CD4-positive, alpha-beta T cell treated with Interleukin-2 at 100 ng/mL for 4 hours (primary cell): ENCODE measurements at places on chromosomes 1 and 21.

- no peak for DNase-seq
Observed at GRCh38 chr1:203182387-203182953, 4.0 kb downstream of the CHI3L1 start.

- no peak for DNase-seq
Observed at GRCh38 chr1:101261623-101262022, 24.8 kb downstream of the S1PR1 start.

GRCh38 chr1:38222891-38223290, 176.3 kb upstream of the POU3F1 start:
- DNase-seq, result no peak

GRCh38 chr1:91440847-91441246, 36.2 kb upstream of the HFM1 start:
- no peak for DNase-seq

GRCh38 chr21:44734841-44735240, 23.5 kb upstream of the TSPEAR start:
- no peak for DNase-seq

GRCh38 chr1:40665335-40666171, at the start of gene RIMS3:
TSS of gene RIMS3 (minus strand) at chr1:40665682. CDS start at chr1:40641925, 23,757 bp downstream.
- peak; percentile 83 for DNase-seq

GRCh38 chr1:110118636-110119396, 6.6 kb downstream of the UBL4B start:
- no peak for DNase-seq

DNA sequence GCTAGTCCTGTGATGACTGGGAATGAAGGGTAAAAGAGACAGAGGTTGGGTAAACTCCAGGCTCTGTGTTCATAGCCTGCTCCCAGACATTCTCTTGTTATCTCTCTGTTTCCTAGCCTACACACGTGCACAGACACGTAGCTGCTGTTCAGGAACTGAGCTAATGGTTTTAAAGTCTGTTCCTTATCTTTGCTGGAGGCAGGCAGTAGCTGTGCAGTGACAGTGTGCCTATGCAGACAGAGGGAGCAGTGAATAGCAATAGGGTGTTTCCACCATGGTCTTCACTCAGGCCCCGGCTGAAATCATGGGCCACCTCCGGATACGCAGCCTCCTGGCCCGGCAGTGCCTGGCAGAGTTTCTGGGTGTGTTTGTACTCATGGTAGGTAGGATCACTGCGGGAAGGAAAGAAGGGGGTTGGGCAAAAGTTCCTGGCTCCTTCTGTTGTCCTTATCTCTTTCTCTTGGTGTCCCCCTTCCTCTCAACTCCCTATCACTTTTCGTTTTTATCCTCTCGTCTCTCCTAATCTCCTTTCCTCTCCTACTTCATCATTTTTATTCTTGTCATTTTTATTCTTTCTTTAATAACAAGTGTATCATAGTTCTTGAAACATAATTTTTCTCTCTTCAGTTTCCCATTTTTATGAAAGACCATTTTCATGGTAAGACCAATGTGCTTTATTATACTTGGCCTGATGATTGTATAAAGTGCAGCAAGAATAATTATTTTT, at the start of gene AQP10:
Gene AQP10 (plus strand): TSS at position 212 of the 727 bp plus-strand sequence. CDS start 63 bp downstream, at position 275.
- no peak for DNase-seq

DNA sequence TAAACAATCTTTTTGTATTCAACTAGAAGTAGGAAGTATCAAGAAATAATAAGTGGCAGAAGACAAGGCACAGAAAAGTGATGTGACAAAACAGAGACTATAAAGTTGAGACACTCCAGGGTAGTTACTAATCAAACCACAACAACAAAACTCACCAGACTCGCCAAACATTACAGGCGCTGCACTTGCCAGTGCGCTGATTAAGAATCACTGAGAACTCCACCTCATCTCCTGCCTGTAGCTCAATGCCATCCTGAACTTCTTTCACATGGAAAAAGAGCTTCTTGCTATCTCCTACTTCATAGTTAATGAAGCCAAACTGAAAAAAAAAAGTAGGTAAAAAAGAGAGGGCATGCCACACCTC, 2.8 kb upstream of the NRAS start:
- DNase-seq, result no peak

GRCh38 chr1:110672001-110672752, 2.6 kb downstream of the KCNA3 start:
- DNase-seq, result peak; percentile 96

DNA sequence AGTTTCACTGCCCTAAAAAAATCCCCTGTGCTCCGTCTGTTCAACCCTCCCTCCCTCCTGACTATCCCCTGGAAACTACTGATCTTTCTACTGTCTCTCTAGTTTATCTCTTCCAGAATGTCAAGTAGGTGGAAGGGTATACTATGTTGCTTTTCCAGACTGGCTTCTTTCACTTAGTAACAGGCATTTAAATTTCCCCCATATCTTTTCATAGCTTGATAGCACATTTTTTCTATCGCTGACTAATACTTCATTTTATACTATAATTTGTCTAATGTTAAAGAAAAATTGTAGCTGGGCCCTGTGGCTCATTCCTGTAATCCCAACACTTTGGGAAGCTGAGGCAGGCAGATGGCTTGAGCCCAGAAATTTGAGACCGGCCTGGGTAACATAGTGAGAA, 142.8 kb downstream of the DSCAM start:
- no peak for DNase-seq

DNA sequence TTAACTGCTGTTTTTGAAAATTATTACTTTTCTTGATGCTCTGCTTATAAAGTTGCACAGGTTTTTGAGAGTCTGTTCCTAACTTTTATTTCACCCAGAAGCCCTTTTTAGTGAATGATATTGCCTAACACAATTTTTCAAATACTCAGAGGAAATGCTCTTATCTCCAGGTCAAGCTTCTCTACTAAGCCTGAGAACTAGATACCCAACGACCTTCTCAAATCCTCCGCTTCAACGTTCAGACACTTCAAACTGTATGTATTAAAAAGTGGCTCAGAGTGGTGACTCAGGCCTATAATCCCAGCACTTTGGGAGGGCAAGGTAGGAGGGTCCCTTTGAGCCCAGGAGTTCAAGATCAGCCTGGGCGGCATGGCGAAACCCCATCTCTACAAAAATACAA, 88.5 kb downstream of the ASH1L start:
- DNase-seq, result no peak

DNA sequence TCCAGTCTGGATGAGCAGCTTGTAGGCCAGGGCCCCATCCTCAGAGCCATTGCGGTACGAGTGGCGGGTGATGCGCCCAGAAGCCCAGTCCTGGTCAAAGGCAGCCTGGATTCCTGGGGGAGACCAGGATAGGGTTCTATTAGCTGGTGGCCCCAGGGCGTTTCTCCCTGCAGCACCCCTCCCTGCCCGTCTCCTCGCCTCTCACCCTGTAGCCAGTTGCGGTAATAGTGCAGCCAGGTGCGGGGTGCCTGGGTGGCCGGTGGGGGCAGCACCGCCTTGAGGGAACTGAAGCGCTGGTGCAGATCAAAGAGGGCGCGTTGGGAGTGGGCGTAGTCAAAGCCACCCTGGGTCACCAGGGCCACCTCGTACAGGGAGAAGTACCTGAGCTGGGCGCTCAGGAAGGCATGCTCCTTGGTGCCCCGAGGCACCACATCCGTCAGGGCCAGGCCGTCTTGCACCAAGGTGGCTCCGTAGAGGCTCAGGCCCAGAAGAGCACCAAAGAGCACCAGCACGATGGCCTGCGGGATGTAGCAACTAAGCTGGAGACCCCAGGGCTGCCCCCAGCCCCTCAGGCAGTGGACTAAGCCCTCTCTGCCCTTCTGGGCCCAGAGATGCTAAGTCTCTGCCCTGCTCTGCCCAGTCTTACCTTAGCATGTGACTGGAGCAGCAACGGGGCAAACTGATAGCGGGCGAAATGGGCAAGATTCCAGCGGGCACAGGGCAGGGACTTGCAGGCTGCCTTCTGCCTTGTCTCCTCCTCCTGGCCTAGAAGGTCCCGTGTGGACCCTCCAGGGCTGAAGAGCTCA, 15.7 kb downstream of the PTCH2 start:
- DNase-seq, result no peak

DNA sequence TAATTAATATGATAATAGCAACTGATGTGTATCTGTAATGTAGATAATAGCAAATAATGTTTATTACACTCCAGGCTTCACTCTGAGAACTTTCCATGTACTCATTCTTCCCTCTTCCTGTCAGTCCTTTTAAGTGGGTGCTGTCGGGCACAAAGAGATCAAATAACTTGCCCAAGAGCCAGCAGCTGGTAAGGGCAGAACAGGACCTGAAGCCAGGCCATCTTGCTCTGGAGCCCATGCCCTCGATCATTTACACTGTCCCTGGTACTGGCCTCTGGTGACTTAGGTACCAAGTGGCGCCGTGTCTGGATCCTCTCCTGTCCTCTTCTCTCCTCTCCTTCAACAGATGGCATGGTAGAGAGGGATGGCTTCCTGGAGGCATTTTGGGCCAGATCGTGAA, 97.2 kb downstream of the VPS13D start:
- no peak for DNase-seq

DNA sequence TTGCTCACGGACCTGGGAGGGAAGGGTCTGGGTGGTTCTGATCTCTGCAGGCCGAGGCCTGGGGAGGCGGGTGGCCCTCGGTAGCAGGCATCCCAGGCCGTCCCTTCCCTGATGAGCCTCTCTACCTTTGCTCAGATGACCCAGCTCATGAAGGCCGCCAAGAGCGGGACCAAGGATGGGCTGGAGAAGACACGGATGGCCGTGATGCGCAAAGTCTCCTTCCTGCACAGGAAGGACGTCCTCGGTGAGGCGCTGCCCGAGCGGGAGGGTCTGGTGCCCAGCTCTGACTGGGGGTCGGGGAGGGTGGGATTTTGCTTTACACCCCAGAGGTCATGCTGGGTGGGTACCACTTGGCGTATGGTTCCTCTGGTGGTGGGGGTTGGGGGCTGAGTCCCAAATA, 76.5 kb downstream of the ARHGEF10L start:
- DNase-seq, result no peak

- DNase-seq, result peak; percentile 74
Observed at GRCh38 chr21:33325222-33326067, 675 bp downstream of the IFNAR1 start.

DNA sequence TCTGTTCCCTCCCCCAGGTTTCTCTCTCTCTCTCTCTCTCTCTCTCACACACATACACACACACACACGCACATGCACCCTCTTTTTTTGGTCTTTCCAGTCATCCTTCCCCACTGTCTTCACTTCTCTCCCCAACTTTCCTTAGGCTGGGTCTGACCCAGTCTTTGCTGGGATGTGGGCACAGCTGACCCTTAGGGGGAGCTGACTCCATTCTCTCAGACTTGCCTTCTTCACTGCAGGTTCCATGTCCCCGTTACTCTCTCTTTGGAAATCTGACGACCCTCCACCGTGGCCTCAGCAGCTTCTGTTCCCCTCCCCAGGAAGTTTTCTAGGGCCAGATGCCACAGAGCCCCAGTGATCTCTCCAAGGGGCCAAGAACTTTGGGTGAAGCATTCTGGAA, 2.1 kb downstream of the DISP3 start:
- DNase-seq, result no peak

DNA sequence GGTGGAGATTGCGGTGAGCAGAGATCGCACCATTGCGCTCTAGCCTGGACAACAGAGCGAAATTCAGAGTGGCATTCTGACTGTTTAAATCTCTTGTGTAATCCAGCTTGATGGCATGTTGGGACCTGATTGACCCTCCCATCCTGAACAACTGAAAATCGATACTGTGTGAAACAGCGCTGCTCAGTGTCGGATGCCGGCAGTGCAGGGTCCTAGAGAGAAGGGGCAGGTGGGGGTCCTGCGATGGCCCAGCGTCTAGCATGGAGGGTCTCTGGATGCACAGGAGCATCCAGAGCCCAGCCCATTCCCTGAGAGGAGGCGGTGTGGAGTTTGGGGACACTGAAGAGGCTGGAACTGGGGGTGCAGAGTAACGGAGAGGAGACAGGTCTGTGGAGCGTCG, 15.8 kb downstream of the AGT start:
- no peak for DNase-seq

DNA sequence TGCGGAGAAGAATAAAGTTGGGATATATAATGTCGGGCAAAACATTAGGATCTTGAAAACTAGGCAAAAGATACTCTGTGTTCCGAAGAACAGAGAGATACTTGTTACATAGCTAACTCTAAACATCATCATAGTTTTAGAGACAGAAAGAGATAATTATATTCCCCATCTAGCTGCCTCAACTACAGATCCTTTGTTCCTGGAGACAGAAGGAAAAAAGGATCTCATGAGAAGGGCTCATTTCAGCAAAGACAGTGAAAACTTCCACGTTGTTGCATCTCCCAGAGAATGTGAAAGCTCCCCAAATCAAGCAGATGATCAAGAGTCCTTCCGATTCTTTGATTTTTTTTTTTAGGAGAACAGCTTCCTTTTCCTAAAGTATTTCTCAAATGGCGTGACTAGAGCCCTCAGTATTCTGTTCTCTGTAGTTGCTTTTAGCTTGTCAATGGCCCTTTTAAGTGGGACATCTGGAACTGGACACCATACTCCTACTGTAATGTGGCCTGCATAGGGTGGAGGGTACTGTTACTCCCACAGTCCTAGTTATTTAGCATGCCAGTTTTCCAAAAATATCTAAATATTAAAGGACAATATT, 1048.2 kb downstream of the TTLL7 start:
- DNase-seq, result no peak

GRCh38 chr1:98467586-98467985, 193.9 kb upstream of the SNX7 start:
- DNase-seq, result no peak

DNA sequence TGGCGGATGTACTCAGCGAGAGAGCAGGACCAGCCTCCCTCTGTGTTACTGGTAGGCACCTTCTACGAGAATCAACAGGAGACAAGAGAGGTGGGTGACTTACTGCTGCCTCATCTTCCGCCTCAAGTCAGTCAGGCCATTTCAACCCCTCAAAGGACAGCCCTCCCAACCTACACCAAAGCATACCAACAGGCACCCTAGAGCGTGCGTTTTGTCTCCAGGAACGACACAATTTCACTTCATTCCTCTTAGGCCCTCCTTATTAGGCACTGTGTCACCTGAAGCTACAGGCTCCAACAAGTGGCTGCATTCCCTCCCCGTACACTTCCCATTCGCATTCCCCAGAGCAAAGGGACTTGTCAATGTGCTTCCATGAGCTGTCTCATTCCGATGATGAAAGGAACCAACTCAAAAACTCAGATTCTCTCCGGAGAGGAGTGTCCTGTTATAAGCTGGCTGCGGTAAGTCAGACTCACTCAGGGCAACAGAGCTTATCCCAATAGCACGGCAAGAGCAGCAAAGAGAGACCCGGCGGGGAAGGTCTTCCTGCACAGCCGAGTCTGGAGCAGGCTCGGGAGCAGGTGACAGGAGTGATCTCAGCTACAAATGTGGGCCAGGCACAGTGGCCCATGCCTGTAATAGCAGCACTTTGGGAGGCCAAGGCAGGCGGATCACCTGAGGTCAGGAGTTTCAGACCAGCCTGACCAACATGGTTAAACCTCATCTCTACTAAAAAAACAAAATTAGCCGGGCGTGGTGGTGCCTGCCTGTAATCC, 120.6 kb upstream of the IFFO2 start:
- DNase-seq, result no peak
